ENCODE measurements at places on chromosomes 5 and 9.
A peak's percentile ranks its signal among the peaks of the same experiment; 100 is the strongest.

GRCh38 chr5:59321642-59322041 is 571.9 kb downstream of the PDE4D start:
- no peak for DNase-seq

DNA sequence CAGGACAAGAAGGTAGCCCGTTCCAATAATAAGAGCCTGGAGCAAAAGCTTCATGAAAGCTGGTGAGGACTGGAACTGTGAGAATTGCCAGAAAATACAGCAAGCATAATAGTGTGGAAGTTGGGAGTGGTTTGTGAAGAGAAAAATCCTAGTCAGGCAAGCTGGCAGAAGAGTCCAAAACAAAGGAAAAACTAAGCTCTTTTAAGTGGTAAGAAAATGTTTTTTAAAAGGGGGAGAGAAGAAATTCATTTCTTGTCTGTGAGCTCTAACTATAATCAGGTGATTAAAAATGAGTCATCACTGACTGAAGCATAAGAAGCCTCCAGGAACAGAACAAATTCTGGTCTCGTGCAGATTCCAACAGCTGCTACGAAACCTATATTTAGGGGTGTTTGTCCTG is 102.6 kb downstream of the CAAP1 start:
- no peak for DNase-seq

DNA sequence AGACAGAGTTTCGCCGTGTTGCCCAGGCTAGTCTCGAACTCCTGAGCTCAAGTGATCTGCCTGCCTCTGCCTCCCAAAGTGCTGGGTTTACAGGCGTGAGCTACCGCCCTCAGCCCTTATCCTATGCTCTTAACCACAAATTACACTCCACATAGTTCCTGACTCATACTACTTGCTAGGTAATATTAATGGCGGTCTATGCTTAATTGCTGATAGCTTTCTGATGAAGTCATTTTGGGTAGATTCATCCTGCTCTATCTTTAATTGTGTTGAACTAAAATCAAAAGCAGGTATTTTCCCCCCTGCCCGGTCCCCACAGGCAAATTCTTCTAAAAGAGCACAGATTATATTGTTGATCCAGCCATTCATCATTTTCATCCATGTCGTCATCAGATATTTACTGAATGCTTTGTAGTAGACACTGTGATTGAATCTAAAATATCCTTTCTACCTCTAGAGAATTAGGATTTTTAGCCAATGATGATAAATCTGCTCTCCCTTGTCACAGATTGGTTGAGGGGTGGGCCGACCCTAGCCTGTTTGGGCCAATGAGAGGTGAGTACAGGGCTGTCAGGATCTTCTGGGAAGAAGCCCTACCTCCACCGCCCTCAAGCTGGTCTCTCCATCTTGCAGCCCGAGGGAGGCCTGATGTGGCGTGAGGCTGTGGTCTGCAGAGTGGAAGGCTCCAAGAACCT is 144.8 kb downstream of the NR3C1 start:
- DNase-seq, result no peak

DNA sequence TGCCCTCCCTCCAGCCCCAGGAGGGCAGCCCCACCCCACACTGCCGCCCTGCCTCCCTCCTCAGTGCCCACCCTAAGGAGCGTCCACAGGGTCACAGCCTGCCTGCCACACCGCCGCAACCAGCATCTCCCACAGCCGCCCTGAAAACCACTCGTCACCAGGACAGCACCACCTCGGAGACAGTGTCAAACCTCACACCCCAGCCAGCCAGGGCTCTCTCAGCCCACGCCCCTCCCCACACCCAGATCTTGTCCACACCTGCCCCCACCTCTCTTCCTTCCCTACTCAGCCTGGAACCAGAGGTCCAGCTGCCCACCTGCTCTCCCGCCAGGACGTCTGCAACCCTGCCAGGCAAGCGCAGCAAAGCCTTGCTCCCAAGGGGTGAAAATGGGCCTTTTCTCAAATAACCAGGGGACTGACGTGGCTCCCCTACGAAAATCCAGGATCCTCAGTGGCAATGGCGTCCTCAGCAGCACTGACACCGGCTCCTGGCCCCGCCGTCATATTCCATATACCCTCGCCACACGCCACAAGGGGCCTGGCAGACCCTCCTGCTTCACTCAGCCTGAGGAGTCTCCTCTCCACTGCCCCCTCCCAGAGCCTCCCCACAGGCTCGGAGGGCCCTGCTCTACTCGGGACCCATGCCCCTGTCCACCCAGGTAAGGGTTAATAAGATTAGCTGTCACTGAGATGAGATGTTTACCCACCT is 71.0 kb upstream of the ADAMTS2 start:
- no peak for DNase-seq

GRCh38 chr5:158116965-158117364 is 258.0 kb upstream of the CLINT1 start:
- no peak for DNase-seq

DNA sequence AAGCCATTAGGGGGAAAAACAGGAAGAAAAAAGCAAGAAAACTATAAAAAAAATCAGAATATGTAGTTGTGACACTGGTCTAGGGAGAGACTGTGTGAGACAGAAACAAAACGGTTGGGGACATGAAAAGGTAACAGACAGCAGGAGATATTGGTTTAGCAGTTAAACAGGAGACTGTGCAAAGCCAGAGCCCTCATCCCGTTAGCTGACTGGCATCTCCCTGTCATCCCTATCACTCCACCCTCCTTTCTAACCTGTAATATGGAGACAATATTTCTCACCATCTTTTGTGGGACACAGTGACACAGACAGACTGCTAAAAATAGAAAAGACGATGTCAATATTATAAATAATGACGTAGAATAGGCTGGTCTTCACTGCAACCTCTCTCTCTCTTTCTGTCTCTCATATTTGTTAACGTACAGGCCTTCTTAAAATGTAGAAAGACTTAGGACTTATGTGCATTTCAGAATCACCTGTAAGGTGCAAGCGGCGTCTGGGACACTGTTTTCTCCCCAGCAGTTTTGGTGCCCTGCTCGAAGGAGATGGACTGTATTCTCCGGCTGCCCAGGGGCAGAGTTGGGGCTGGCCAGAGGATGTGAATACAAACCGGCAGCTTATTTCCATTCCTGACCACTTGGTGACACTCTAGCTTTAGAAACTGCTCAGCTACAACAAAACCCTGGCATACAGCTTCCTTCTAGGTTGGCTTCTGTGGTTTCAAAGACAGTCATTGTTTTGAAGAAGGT is 190.6 kb downstream of the MAT2B start:
- peak; percentile 5 for DNase-seq

GRCh38 chr5:122515709-122516431 is 203.8 kb downstream of the SNCAIP start:
- DNase-seq, result no peak

DNA sequence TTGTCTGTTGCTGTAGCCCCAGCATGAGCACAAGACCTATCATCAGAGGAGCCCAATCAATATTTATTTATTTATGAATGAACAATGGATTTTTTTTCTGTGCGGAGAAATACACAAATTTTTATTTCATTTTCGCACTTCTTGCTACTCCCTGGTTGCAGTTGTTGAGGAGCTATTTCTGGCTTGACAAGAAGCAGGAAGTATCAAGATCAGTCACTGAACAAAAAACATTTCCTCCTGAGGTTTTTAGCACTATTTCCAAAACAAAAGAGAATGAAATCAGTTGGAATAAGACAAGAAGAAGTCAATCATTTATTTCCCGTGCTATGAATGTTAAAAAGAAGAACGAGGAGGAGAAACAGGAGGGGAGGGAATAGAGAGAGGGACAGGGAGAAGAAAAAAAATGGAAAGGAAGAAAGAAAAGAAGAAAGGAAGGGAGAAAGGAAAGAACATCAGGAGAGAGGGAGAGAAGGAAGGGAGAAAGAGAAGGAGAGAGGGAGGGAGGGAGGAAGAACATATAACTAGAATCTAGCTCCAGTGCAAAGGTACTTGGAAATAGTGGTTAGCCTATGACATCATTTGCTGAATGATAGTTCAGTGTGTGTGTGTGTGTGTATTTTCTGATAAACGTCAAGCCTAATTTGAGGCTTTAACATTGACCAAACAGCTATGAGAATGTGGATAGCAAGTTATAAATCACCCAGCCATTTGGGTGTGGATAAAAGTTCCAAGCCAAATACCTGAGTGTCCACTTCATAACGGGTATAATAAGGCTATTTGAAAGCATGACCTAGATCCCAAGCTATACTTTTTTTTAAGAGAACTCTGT is 586.0 kb downstream of the EBF1 start:
- DNase-seq, result peak; percentile 20

GRCh38 chr9:27195191-27195590 is 86.2 kb downstream of the TEK start:
- no peak for DNase-seq
